ENCODE measurements at places on chromosomes 7 and 10. TPM values are rescaled to one million over a fixed set of nuclear protein-coding genes. Genes with fewer than 3 reads are reported as not detected.

DNA sequence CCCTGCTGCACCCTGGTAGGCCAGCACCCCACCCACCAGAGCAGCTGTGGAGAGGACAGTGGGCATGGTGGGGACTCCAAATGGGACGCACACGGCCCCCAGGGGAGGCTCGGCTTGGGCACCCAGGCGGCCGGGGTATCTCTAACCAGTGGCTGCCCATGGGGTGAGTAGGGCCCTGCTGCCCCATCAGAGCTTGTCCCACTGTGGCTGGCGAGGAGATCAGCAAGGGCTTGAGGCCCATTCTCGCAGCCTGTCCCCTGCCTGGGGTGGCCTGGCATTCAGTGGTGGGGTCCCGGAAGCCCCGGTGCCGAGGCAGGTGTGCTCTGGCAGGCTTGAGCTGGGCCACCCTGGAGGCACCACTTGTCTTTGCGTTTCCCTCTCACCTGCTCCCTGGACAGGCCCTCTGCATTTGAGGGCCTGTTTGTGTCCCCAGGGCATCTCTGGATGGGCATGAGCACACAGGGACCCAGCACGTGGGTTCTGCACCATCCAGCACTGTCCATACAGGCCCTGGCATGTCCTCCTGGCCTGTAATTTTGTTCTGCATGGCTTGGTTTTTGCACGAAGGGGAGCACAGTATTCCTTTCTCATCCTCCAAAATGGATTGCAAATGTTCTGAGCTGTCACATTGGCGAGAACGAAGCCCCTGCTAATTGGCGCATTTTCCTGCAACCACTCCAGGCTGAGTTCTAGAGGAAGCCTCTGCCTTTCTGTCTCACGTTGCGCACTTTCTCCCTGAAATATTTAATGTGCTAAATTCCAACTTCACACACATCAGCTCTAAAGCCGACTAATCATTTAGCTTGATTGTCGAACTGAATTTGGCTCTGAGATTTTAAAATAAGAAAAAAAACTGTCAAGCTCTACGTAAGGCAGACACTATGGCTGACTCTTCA, 27.2 kb downstream of the PWWP2B start:
- no peak for DNase-seq

DNA sequence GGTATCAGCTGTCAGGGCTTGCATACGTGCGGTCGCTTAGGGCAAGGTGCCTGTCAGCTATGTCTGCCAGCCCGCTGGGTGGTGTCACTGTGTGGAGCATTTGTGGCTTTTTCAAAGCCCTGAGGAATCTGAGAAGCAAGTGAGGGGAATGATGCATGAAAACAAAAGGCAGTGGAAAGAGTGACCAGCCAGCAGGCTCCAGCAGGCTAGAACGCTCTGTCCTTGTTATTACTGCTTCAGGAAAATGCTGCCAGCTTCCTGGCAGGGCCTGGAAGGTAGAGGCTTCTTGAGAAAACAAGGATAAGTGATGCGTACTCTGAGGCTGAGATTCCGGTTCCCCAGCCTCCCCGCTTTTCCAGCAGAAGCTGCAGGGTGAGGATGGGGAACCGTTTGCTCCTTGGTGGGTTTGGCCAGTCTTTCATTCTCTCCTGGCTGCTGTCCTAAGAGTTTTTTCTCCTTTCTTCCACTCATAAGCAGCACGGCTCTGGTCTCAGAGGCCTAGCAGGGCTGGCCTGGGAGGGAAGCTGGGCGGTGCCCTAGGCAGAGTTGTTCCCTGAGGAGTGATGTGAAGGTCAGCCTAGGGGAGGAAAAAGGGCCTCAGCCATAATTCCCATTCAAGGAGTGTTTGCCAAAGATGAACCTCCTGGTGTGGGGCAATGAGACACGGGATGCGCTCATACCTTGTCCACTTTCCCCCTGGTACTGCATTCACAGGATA, 42.8 kb upstream of the MKLN1 start:
- no peak for DNase-seq

CNPY1 gene
- not detected for polyA plus RNA-seq

- DNase-seq = peak; percentile 82
These were observed 12.3 kb downstream of the KLF14 start for GRCh38 chr7:130721486-130722277.

HECTD2 gene
- polyA plus RNA-seq = 25.7 TPM

PLEKHS1 gene
- polyA plus RNA-seq = not detected
